ENCODE measurements at places on chromosomes 7 and 10.

- DNase-seq = no peak
Measured at GRCh38 chr7:55260676-55261385, 104.3 kb upstream of the LANCL2 start.

- no peak for DNase-seq
Measured at GRCh38 chr7:35691827-35692307, 3.1 kb downstream of the HERPUD2 start.

DNA sequence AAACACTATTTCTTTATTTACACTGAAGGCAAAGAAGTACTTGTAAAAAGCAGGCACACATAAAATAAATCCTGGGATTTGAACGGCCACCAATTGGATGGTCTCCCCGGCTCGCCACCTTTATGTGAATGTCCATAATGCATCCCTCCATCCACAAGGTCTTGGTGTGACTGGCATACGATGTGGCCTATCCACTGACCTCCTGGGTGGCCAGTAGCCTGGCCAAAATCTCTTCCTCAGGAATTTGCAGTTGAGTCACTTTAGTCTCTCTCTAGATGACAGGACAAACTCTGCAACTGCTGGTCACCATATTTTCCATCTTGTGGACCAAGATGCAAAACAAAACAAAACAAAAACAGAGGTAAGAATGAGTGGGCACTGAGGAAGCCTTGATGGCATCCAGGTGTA is 39.1 kb downstream of the CDK1 start:
- no peak for DNase-seq

DNA sequence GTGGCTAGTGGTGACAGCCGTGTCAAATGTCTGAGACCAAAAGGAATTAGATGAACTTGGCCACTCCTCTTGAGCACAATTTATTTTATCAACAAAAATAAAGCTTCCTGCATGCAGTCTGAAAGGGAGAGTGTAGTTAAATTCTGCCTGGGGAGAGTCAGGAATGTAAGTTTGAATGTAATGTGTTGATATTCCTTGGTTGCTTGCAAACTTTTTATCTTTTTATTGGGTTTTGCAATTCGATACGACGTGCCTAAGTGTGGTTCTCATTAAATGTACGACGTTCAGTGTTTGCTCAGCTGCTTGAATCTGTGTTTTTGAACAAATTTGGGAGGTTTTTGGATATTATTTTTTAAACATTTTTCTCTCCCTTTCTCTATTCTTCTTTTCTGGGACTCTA is 839.9 kb downstream of the CCSER2 start:
- no peak for DNase-seq

- no peak for DNase-seq
Measured at GRCh38 chr7:36606153-36606975, 117.9 kb downstream of the AOAH start.

DNA sequence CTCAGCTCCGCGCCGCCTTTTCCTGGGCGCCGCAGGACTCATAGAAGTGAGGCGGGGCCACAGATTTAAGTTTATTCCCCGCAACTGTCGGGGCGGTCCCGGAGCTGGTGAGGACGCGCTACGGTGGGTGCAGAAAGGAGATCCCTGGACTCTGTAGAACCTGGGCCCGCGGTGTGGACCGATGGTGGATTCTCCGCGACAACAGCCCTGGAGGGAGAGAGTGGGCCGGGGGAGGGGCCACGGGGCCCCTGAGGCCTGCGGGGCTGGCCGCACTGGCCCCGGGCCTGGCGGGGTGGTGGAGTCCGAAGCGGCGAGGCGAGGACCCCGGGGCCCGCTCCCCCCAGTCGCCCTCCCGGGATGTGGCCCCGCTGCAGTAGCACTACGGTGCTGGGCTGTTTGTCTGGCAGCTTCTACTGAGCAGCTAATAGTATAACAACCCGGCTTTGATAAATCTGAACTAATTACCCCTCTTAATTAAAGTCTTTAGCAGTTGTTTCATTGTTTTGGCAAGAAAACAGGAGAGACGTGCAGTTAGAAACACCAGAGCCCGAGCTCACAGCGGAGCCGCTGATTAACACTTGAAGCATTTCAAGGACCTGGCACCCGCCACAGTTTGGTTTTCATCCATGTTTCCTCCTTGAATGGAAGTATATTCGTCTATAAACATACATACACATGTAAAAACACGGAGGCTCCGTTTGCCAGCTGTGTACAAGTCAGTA is 4.2 kb downstream of the FEZF1 start:
- no peak for DNase-seq

- no peak for DNase-seq
Measured at GRCh38 chr7:24880886-24881285, 99.1 kb downstream of the OSBPL3 start.

DNA sequence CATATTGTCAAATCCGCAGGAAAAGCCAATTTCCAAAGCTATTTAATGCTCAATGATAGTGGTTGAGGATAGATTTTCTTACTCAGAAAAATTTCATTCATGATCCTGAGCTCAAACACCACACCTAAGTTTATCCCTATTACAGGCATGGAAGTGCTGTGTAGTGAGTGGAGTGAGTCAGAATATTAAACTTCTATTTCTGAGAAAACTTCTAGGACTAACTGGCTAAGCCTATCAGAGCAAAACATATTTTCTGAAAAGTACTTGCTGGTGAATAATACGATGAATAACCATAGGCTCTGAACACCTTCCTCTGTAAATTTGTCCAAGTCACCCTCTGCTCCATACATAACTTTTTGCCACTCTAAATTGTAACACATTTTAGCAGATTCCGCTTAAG is 221.5 kb downstream of the SUGCT start:
- no peak for DNase-seq

DNA sequence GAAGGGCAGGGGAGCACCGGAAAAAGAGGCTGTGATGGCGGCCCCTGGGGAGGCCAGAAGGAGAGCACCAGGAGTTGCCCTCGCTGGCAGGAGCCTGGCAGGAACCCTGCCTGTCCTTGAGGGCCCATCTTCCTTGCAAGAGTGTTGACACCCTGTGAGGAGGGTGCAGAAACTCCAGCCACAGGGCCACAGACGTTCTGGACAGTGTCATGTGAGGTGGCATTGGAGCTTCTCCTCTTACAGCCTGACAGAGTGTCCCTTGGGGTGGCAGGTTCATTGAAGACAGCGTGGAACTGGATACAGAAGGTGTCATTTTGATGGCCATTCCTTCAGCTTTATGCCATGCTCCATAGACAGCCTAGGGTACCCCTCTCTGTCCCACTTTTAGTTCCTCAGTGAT is 54.2 kb downstream of the RBM20 start:
- DNase-seq = no peak

GRCh38 chr10:121526801-121527221 is 71.4 kb downstream of the FGFR2 start:
- no peak for DNase-seq

GRCh38 chr7:124276005-124276622 is 243.2 kb upstream of the TMEM229A start:
- DNase-seq = no peak

- DNase-seq = peak; percentile 28
Measured at GRCh38 chr7:117269886-117270285, 53.0 kb downstream of the WNT2 start.

DNA sequence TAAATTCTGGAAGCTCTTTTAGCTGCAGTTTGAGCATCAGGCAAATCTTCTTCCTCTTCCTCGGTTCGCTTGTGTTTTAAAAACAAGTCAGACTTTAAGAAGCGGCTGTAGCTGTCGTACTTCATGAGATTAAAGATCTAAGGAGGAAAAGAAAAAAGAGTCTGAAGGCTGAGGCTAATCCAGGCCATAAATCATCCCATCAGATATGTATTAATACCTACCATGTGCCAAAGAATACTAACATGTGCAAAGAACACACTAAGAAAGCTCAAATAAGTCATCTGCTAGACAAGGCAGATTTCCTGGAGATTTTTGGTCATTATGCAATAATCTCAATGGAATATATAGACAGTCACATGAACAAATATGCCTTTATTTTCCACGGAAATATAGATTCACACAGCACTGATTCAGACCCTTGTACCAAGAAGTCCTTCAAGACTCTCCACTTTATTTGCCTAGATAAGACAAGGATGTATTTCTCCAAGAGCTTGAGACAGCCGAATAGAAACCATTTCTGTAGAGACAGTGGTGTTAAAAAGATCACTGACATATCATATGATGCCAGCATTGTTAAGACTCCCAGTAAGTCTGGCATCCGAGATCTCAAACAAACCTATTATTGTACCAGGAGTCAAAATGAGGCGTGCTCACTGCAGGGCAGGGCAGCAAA is 42.3 kb downstream of the RGS10 start:
- DNase-seq = no peak

DNA sequence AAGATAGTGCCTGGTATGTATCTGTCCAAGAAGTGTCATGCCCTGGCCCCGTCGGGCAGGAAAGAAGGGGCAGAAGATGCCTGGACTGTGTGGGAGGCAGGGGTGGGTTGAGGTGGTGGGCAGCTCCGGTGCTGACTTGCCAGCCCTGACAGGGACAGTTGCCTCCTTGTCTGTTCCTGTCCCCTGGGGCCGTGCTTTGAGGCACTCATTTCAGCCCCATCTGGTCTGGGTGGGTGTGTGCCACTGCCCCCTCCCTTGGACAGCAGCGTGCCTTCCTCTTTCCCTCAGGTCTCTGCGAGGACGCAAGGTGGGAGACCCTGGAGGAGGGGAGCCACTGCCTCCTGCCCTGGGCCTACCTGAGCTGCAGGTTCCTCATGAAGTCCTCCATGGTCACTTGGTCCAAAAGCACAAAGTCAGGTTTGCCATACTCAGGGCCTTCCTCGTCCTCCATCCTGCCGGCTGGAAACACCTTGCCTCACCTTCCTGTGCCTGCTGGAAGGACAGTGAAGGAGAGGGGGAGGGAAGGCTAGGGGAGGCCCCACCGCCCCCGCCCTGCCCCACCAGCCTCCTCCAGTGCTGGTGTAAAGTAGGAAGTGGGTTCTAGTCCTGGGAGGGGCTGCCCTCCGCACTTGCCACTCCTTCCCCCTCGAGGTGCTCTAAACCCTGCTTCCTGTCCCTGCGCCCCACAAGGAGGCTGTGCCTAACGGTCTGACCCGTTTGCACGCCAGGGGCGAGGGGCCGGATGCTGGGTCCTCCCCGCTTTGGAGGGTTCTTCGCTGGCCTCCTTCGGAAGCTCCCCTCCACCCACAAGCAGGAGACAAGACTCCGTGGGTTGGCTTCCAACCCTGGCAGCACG is at the start of gene MYO1G:
MYO1G (minus strand) TSS at position 505 of the 856 bp plus-strand sequence; CDS start at position 451, 54 bp downstream.
- no peak for DNase-seq

DNA sequence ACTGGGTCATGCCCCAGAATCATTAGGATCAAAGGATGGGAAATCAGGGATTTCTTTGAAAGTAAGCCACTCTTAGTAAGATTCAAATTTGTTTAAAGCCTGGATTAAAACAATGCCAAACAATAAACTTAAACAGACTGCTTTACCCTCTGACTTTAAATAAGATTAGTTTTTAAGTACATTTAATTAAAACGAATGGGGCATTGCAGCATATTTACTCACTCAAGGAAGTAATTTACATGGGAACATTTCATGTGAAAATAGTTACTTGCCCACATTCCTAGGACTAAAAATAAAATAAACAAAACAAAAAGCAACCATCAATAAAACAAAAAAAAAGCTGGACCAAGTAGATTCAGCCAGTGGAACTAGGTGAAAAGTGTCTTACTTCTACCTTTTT is 7.8 kb downstream of the ABLIM1 start:
- DNase-seq = no peak

DNA sequence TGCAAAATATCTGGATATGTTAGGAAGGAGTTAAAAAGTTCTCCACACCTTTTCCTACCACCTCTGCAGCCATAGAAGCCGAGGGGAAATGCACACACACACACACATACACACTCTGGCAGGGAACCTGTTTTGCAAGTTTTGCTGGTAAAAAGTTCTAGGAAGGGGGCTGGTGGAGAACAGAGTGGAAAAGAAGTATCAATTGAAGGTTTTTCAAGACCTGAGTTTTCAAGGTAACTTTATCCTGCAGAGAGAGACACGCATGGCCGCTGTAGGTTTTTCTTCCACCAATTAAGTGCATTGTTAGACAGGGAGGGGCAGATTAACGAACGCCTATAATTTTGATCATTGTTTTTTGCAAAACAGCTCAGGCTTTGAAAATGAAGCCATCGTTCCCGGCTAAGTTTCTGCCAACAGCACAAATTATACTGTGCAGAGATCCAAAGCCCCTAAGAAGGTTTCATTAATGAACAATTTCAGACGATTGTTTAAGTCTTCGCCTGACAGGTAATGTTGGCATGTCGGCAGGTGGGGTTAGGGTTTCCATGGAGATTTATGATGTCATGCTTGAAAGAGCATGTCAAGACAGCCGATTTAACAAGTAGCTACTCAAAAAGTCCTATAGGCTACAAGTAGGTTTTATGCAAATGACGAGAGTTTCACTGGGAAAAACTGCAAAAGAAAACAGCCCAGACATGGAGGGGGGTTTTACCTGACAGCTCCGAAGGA is 29.7 kb downstream of the KIAA1217 start:
- no peak for DNase-seq

DNA sequence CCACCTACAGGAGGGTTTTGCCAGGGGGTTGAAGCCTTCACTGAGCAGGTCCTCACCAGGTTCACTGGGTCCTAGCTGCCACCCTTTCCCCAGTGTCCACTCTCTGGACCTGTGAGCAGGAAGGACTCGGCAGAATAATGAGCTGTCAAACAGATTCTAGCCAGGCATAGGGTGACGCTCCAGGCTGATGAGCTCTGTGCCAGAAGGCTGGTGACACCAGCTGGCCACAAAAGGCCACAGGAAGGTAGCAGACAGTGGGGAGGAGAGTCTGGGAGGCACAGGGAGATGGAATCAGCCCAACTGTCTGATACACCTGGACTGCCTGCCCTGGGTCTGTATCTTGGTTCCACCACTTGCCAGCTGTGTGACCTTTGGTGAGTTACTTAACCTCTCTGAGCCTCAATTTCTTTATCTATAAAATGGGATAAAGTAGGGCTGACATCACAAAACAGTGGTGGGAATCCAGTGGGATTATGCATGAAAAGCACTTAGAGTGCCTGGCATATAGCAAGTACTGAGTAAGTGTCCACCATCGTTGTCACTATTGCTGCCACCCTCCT is 26.7 kb upstream of the NDST2 start:
- DNase-seq = no peak

DNA sequence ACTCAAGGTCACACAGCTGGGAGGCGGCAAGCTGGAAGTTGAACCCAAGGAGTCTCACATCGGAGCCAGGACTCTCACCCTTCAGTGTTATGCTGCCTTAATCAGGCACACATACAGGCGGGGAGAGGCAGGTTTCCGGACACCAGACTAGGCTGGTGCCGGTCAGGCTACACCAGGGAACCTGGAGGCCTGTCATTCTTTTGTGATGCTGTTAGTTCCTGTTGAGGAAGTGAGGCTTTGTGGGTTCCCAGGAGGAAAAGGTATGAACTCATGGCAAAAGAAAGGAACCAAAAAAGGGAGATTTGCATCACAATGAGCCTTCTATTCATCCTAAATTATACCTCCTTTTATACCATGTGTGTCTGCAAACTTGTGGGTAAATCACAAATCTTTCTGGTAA is 103.8 kb downstream of the TCF7L2 start:
- no peak for DNase-seq

DNA sequence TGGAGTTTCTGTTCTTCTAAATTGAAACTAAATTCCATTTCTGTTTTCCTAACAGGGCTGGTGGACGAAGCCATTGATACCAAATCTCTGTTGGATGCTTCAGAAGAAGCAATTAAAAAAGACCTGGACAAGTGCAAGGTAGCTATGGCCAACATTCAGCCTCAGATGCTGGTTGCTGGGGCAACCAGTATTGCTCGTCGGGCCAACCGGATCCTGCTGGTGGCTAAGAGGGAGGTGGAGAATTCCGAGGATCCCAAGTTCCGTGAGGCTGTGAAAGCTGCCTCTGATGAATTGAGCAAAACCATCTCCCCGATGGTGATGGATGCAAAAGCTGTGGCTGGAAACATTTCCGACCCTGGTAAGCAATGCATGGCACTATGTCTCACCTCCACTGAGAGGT is 45.6 kb downstream of the AP3M1 start:
- no peak for DNase-seq

- DNase-seq = no peak
Measured at GRCh38 chr10:84243759-84244158, 1.1 kb upstream of the RGR start.

All from kidney epithelial cell (primary cell).